Activated CD8-positive, alpha-beta memory T cell treated with anti-CD3 and anti-CD28 coated beads for 24 hours (primary cell): ENCODE measurements at places on chromosomes 3 and 15.

DNA sequence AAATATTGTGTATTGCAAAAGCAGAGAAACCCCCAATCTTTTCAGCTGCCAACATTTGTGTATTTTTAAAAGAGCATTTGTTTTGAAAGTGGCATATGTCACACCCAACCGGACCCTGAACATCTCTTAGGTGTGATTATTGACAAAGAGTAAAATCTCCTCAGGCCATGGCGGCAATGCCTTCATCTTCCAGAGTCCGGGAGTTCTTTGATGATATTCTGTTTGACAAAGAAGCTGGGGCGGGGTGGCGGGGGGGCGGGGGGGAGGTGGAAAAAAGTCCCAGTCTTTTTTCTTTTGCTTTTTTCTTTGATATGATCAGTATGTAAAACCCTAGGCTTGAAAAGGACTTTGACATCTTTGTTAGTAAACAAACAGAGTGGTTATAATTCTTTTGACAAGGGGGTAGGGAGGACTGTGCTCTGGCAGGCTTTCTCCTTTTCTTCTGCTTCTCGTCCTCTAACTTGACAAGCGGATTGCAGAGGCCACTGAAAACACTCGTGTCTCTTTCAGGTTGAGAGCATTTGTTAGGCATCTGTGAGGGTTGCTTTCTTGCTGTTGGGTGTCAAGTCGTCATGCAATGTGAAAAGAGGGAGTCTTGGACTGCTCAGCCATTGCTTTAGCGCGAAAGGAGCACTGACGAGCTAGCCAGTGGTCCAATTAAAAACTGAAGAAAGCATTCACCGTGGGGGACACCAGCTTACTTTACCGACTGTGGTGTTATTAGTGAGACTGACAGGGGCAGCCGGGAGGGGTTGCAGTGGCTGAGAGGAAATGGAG, 243.2 kb downstream of the NSUN3 start:
- DNase-seq: no peak

- DNase-seq: no peak
Measured at GRCh38 chr3:135862361-135862760, 103.2 kb upstream of the PPP2R3A start.

- DNase-seq: no peak
Measured at GRCh38 chr3:178385280-178385952, 150.8 kb upstream of the KCNMB2 start.

DNA sequence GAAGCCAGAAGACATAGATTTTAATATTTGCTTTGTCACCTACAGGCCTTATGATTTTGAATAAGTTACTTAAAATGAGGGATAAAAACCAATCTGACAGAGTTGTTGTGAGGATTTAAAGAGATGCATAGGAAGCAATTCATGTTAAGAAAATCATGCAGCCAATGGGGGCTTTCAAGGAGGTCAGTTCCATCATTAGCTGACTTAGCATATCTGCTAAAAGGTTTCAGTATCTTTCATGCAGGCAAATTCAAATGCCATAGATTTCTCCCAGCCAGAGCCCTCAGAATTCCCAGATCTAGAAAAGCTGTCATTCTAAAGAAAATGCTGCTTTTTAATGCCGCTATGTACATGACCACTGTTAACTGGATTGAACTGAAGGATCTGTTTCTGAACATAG, 176.1 kb downstream of the GOLIM4 start:
- DNase-seq: no peak

DNA sequence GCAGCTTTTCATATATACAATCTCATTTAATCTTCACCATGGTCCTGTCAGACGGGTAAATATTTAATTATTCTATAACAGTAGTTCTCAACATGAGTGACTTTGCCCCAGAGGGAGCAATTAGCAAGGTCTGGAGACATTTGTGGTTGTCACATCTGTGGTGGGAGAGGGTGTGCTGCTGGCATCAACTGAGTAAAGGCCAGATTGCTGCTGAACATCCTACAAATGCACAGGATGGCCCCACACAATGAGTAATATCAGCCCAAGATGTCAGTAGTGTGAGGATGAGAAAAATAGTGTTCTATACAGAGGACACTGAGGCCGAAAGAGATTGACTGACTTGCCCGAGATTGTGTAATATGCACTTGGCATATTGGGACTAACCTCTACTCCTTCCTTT, 156.0 kb downstream of the AGBL1 start:
- no peak for DNase-seq

DNA sequence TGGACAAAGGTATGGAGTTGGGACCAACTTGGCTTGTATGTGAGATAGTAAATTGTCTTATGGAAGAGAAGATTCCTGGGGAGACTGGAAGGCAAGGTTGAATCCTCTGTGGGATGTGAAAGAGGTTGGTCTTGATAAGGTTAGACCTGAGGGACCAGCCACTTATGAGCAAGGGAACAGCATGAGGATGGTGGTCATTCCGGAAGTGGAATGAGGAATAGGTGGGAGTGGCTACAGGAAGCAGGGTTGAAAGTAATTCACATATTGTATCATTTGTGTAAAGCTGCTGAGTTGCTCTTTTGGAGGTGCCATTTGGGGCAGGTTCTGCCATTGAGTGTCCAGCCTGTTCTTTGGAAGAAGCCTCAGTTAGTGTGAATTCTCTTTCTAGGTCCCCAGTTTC, 13.2 kb downstream of the USP13 start:
- DNase-seq: no peak

GRCh38 chr3:169340065-169340464, 323.4 kb downstream of the MECOM start:
- DNase-seq: no peak

GRCh38 chr15:87710406-87710805, 546.1 kb downstream of the NTRK3 start:
- no peak for DNase-seq

DNA sequence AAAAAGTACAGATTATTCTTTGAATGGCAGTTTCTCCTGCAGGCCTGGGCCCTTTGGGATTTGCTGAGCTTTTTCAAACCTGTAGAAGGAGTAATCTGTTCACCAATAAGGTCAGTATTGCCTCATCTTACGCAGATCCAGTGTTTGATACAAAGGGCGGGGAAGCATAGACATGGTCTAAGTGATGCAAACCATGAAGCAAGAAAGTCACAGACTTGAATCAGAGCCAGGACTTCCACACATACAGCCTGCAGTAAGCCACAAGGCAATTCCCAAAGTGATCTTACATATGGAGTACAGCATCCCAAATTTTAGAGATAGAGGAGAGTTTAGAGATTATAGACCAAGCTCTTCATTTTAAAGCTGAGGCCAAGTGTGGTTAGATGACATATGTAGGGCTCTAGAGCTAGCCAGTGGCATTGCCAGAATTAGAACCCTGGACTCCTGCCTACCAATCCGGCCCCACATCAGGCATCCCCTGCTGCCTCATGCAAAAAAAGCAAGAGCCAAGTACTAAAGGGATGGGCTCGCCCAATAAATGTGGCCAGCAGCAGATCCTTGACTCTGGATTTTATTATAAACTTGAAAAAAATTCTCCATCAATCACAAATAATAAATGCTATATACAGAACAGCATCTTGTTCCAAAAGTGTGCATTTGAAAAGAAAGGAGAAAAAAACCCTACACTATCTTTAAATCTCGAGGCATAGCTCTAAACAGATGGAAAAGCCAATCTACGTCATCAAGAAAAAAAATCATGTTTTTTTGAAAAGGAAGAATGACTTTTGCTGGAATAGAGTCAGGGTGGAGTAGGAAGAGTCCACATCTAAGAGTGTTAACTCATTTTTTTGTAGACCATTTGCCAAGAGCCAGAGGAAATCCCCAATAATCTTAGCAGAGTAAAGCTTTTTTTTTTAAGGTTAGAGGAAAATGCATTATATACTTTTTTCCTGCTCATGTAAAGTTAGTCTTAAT, 24.0 kb downstream of the ABI3BP start:
- DNase-seq: no peak
